ENCODE measurements at places on chromosomes 6 and 20.

GRCh38 chr20:16020971-16021370 is 552.3 kb downstream of the KIF16B start:
- no peak for DNase-seq

DNA sequence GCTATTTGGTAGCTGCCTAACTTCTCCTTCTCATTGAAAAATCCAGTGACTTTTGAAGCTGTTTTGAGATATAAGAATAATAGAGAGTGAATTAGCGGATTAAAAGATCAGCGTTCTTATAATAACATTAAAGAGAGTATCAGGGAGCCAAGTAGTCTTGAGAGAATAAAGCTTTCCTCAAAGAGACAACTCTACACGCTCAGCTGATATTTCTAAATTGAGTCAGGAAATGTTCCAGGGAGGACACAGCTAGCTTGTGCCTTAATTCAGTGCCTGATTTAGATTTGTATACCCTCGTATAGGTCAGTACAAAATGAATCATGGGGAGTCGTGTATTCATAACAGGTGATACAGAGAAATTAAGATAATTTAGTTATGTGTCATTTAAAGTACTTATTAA is 75.1 kb upstream of the QKI start:
- DNase-seq: no peak

DNA sequence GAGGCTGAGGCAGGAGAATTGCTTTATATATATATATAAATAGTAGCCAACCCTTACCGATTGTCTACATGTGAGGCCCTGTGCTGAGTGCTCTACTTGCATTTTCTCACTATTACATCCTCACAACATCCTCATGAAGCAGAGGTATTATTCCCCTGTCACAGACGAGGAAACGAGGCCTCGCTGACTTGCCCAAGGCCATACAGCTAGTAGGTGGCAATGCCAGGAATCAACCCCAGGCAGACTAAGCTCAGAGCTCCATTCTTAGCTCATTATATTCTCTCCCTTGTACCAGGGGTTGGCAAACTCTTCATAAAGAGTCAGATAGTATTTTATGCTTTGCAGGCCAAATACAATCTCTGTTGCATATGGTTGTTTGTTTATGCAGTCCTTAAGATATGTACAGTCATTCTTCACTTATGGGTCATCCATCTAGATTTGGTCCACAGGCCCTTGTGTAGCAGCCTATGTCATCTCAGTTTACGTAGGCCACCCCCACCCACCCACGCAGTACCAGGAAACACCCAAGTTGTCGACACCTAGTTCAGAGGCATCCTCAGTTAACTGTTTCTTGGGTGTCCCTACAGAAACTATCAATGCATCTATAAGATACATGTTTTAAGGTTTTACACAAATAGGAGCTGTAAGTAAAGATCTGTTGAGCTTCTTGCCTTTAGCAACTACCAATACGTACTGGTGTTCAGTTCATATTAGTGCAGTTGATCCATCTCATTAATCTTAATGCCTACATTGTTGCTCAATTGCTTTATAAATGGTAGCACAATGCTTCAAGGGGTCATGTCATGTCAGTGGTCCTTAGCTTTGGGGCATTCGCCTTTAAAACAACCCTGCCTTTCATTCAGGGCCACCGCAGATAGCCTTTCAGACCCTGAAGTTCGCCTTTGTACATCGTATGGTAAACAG is 3.0 kb downstream of the CASS4 start:
- no peak for DNase-seq

DNA sequence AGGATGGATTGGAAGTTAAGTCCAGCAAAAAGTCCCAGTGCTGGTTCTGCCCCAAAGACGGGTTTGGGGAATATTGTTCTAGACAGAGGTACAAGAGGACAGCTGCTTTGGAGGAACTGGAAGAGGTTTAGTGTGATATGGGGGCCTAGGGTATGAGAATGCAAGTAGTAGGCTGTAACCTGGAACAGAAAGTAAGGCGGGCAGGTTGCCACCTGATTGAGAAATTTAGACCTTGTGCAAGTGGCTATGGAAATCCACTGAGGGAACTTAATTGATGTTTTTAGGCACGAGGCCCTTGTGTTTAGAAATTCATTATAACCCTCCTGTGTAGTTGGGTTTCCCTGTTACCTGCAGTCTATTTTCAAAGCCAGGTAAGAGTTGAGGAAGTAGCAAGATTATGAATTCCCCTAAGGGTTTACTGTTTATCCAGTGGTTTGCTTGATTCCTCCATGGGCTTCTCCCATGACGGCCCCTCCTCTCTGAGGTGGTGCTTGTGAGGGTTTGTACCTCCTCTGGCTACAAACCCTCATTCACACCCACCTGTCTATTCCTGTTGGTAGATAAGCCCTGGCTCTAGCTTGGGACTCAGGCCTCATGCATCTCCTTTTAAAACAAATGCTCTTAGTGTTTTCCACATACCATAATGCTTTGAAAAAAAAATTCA is 42.0 kb upstream of the BCAS1 start:
- DNase-seq: no peak

DNA sequence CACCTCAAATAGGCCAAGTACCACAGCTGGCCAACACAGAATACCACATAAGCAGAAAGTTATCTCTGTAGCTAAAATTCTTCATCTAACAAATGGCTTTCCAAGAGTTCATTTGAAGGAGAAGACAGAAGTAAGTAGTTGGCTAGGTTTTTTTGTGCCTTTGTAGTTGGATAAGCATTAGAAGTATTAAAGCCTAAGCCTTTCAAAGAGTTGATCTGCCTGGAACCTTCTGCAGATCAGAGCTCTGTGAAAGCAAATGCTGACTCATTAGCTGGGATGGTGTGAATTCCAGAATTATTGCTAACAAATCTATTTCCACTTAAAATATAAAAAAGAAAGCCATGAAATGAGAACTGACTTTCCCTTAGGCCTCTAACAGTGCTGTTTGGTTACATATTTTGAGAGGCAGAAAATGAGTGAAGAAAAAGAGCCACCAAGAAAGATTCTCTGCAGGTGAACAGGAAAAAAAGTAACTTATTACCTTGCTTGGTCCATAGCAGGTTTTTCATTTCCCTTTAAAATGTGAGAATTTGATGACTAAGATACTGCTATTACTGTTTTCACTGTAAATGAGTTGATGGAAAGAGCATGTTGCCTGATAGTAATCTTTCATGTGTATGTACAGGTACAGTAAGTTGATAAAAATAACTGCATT is 763.2 kb upstream of the FLRT3 start:
- DNase-seq: no peak

GRCh38 chr20:50516180-50516934 is 6.2 kb downstream of the PTPN1 start:
- DNase-seq: no peak

DNA sequence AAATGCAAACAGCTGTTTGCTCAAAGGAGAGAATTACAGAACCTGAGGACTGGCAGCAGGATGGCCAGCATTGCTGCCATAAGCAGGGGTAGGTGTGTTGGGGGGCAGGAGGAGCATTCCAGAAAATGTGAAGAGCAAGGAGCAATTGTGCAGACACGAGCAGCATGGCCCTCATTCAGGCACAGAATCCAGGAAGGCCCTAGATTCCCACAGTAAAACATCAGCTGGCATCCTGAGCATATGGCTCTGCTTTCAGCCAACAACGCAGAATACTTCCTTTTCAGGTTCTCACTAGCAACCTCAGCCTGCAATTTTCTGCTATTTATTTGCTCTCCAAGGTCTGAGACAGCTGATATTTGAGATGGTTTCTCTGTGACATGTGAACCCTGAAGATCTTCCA is 243.4 kb upstream of the POU3F2 start:
- DNase-seq: no peak

GRCh38 chr20:19555726-19556125 is 202.3 kb upstream of the RIN2 start:
- DNase-seq: no peak

GRCh38 chr20:23268792-23269354 is 81.7 kb upstream of the NXT1 start:
- DNase-seq: no peak

DNA sequence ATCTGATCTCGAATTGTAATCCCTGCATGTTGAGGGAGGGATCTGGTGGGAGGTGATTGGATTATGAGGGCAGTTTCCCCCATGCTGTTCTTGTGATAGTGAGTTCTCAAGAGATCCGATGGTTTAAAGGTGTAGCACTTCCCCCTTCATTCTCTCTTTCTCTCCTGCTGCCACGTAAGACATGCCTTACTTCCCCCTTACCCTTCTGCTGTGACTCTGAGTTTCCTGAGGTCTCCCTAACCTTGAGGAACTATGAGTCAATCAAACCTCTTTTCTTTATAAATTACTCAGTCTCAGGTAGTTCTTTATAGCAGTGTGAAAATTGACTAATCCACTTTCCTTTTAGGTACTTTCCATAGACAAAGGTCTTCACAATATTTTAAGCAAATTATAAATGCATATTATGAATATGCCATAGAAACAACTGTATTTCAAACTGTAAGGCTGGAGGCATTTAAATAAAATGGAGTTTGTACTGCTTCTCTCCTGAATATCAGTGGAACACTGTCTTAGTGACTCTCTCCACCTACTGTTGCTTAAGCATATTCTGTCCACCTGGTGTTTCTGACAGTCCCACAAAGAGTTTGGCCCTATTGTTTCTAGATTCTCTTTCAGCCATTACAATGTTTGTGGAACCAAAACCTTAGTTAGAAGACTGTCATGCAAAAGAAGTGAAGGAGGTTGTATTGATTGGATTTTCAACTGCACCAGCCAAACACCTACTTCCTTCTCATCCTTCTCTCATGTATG is 24.3 kb upstream of the IL17A start:
- DNase-seq: no peak

GRCh38 chr6:95742767-95743289 is 165.5 kb downstream of the MANEA start:
- DNase-seq: no peak

GRCh38 chr6:157558487-157559200 is 177.7 kb downstream of the ZDHHC14 start:
- no peak for DNase-seq

GRCh38 chr20:18093388-18093787 is 35.7 kb upstream of the OVOL2 start:
- DNase-seq: no peak

DNA sequence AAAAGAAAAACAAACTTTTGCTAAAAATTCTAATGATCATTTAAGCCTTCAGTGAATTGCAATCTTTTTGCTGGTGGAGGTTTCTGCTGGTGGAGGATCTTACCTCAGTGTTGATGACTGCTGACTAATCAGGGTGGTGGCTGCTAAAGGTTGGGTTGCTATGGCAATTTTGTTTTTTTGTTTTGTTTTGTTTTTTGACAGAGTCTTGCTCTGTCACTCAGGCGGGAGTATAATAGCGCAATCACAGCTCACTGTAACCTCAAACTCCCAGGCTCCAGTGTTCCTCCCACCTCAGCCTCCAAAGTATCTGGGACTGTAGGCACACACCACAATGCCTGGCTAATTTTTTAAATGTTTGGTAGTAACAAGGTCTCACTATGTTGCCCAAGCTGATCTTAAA is 94.7 kb downstream of the ANKRD6 start:
- no peak for DNase-seq

DNA sequence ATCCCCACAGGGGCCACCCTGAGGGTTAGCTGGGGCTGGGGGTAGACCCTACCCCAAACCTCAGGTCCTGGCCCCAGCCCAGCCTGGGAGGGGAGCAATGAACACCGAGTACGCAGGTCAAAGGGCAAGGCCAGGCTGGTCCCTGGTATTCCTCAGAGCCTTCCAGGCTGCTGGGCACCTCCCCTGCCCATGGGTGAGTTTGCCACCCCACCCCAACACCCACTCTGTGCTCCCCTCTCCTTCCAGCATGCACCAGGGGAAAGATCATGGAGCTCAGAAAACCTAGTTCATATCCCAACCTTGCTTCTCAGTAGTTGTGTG is 103.9 kb upstream of the FOXP4 start:
- no peak for DNase-seq

GRCh38 chr20:51661609-51662178 is 106.5 kb downstream of the ATP9A start:
- DNase-seq: no peak

DNA sequence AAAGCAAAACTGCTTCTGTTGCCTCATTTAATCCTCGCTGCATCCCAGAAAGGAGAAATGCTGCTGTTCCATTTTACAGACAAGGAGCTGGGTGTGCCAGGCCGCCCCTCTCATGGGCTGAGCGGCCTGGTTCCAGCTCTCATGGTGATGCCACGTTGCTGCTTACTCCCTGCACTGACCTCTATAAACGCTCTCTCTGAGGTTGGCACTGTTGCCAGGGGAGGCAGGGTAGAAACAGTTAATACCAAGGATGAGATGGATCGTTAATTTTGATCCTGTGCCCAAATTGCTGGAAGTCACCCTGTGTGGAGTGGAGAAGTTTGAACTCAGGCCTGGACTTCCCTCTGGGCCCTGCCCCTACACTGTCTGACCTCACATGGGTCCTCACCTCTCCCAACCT is 25.6 kb downstream of the SIRPA start:
- DNase-seq: no peak

DNA sequence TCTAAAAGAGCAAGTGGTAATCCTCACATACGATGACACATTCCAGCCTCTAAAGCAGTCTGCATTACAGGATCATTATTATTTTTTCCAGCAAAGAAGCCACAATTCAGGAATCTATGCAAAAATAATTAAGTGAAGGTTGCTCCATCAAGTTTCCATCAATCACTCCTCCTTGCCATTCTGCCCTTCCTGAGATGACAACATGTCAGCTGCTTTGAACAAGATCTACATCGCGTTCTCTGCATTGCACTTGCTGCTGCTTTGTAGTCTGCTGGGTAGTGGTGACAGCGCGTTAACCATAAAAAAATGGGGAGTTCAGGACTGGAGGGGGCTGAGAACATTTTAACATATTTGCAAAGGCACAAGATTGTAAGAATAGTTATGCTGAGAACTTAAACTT is 147.7 kb downstream of the GMPR start:
- DNase-seq: no peak

GRCh38 chr6:97465877-97466561 is 183.0 kb upstream of the MMS22L start:
- DNase-seq: no peak

- DNase-seq: no peak
These were observed 1515.4 kb upstream of the DEFB115 start for GRCh38 chr20:29741894-29742698.

DNA sequence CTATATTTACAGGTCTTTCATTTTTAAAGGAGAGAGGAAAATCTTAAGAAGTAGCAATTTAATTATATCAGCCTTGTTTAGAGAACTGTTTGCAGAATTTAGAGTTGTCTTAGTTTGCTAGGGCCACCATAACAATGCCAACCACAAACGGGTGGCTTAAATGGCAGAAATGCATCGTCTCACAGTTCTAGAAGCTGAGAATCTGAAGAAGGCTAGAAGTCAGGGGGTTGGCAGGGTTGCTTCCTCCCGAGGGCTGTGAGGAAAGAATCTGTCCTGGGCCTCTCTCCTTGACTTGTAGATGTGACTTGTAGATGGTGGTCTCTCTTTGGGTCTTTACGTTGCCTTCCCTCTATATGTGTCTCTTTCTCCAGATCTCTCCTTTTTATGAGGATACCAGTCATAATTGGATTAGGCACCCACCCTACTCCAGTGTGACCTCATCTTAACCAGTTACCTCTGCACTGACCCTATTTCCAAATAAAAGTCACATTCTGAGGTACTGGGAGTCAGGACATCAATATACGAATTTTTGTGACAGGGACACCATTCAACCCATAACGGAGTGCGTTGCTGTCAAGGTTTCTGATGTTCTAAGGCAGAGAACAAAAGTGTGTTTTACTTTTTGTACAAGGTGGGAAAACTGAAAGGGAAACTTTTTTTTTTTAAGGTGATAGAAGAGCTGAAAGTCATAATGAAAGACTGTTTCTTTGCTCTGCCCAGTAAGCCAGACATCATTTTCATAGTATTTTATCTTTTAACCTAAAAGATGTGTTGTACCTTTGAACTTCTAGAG is 84.4 kb downstream of the SAMD3 start:
- no peak for DNase-seq

GRCh38 chr6:9481292-9482029 is 933.4 kb downstream of the TFAP2A start:
- DNase-seq: no peak

All from heart left ventricle (tissue), 16 donors.